ENCODE measurements at places on chromosomes 16 and 17.

GRCh38 chr16:19854543-19854876 lies 30.1 kb downstream of the GPRC5B start:
- DNase-seq = no peak

DNA sequence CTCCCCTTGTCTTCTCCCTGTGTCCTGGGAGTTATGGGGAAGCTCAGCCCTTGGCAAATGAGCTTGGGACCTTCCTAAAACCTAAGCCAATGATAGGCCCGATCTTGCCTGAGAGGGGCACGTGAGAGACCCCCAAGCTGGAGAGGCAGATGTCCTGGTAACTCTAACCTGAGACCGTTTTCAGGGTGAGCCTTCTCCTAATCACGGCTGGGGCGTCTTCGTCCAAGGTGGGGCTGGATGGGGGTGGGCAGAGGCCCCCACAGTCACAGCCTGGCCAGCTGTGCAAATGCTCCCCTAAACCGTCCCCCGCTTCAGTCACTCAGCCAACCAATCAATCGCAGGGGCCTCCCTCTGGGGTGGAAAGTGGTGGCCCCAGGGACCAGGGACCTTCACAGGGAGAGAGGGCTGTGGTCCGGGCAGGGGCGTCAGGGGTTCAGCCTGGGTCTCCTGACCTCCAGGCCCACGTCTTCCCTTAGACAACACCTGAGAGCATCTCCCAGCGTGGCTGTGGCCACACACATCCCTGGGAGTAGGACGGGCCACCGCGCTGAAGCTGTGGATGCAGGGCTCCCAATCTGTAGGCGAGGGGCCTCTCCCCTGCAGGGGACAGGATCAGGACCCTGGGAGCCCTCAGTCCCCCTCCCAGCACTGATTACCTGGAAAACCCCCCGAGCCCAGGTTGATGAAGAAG lies 30.6 kb downstream of the ACTG1 start:
- DNase-seq = no peak

DNA sequence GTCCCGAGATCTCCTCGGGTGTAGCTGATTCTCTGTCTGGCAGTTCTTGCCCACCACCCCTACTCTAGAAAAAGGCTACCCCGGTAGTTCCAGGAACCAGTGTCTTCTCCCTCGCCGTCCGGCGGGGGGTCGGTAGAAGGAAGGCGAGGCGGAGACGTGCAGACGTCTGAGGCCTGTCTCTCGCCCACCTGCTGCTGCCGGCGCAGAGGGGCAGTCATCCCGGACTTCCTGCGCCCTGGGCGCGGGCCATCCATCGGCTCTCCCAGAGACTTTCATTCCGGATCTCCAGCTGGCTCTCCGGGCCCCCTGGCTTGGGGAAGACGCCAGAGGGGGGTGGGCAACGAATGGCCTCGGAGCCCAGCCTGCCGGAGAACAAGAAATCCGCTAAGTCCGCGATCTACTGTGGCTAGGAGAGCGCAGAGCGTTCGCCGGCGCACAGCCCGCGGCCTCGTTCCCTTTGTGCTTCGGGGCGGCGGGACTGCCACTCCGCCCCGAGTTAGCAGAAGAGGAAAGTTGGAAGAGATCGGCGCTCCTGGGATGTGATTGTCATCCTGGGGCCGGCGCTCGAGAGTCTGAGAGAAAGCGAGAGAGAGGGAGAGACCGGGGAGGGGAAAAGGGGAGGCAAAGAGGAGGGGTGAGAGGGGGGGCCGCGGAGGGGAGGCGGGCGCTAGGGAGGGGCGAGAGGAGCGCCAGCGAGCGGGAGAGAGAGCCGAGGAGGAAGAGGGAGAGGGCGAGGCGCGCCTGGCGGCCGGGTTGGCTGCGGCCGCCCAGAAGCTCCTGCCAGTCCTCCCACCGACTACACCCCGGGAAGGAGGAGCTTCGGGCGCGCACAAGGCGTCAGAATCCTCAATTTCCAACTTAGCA lies at the start of gene IRX5:
TSS of gene IRX5 (plus strand) at position 861 of the 864 bp plus-strand sequence. CDS start 334 bp downstream, outside the sequence.
- DNase-seq = no peak

- DNase-seq = no peak
These were observed 33.7 kb upstream of the MFSD6L start for GRCh38 chr17:8832711-8833352.

GRCh38 chr17:50049636-50050035 lies 6.3 kb upstream of the ITGA3 start:
- DNase-seq = no peak

DNA sequence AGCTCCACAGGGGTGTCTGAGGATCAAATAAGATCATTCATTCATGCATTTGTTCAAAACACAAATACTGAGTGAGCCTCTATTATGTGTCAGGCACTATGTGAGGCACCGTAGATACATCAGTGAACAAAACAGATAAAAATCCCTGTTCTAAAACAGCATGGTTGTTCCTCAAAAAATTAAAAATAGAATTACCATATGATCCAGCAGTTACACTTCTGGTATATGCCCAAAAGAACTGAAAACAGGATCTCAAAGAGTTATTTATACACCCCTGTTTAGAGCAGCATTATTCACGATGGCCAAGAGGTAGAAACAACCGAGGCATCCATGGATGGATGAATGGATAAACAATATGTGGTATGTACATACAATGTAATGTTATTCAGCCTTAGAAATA lies 15.4 kb downstream of the PIPOX start:
- no peak for DNase-seq

DNA sequence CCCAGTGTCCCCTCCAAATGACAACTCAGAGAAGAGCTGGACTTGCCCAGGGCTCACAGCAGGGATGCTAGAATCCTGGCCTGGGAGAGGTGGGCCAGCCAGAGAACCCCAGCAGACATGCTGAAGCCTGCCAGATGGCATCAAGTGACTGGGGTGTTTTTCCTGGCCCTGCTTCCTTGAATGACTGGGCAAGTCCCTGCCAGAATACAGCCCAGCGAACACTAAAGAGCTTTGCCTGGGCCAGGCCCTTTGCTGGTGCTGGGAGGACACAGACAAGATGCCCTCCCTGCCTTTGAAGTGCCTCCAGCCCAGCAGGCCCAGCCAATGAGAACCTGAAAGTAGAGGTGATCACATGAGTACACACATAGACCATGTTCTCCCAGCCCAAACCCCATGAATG lies 11.5 kb downstream of the ZNF319 start:
- DNase-seq = no peak

DNA sequence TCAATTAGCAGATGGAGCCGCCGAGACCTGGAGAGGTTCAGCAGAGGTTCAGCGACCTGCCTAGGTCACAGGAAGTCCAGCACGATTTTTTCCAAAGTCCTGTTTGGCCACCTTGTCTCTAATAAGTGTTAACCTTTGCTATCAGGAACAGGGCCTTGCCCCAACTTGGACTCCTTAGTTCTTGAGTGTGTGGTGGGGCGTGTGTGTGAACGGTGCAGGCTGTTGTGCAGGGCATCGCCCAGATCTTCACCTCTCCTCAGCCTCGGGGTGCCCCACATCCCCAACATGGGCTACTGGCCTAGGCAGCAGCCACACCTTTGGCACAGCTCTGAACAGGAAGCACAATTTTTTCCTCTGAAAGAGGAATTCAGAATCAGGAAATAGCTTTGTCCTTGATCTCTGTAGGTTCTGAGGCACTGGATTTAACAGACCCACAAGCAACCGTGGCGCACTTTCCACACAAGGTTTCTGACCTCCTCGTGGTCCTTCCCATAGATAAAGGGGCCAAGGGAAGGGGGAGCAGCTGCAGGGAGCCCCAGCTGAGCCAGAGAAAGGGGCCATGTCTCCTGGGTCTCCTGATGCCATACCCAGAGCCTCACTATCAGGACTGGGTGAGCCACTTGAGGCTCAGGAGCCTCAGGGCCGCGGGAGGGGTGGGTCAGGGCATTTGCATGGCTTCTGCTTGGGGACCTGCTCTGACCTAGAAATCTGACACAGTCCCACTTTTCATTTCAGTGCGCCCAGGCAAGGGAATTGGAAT lies 10.4 kb downstream of the MPRIP start:
- DNase-seq = no peak

GRCh38 chr17:43832976-43833829 lies at the start of gene MPP3:
Gene MPP3 (minus strand): TSS chr17:43833146. CDS start chr17:43831906, 1,240 bp downstream.
- DNase-seq = no peak

GRCh38 chr17:45144199-45145034 lies 3.9 kb upstream of the HEXIM1 start:
- no peak for DNase-seq

DNA sequence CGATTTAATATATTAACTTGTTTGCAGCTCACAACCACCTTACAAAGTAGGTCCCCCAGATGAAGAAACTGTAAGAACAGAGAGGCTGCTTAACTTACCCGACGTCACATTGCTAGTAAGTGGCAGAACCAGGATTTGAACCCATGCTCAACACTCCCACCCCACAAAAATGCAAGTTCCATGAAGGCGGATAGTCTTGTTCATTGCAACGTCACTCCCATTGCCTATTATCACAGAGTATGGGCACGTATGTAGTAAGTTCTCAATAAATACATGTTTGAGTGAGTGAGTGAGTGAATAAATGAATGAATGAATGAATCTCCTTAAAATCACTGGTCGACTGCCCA lies 1.1 kb downstream of the USP31 start:
- DNase-seq = no peak

DNA sequence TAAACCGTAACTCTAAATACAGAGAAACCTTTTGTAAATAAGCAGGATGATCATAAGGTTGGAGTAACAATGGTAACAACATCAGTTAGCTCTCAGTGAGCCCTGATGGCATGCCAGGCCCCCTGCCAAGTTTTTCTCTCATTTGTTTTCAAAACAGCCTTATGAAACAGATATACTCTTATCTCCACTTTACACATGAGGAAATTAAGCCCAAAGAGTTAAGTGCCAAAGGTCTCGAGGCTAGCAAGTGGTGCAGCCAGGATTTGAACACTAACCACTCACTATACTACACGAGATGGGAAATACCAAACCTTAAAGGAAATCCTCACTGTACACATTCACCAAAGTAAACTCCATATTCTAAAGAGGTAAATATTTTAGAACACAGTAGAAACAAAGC lies 15.0 kb downstream of the USP31 start:
- no peak for DNase-seq

GRCh38 chr16:66250686-66251431 lies 115.6 kb upstream of the CDH5 start:
- DNase-seq = no peak

GRCh38 chr17:74201250-74201649 lies 2.2 kb upstream of the RPL38 start:
- DNase-seq = no peak

DNA sequence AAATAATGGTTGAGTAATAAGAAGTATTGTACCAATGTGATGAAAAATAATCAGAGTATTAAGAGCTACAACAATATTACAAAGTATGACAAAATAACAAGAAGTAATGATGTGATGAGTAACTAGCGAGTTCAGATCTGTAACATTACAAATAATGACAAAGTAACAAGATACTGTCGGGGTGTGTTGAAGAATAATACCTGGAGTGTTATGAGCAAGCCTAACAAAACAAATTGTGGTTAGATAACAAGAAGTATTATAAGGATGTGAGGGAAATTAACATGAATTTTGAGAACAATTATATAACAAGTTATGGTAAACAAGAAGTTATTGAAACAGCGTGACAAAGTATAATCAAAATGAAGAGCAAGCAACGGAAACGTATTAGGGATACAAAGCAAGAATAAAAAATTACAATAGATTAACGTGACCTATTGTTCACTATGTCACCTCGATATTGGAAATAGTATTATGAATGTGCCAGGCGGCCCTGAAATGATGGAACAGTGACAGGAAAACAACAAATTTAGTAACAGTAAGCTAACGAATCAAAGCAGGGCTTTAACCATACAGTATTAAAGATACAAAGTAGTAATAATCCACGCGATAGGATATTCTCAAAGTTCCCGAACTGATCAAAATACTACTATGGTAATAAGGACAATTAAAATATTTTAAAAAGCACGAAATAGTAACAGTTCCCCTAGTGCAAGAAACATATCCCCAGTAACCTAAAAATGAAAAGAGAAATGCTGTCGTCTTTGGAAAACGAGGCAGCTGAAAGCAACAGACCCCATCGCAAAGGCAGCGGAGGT lies 1.6 kb downstream of the TBX4 start:
- DNase-seq = no peak

- DNase-seq = no peak
These were observed 2.7 kb upstream of the GIP start for GRCh38 chr17:48970865-48971687.

GRCh38 chr17:20203761-20204263 lies 194.7 kb downstream of the SPECC1 start:
- DNase-seq = no peak

DNA sequence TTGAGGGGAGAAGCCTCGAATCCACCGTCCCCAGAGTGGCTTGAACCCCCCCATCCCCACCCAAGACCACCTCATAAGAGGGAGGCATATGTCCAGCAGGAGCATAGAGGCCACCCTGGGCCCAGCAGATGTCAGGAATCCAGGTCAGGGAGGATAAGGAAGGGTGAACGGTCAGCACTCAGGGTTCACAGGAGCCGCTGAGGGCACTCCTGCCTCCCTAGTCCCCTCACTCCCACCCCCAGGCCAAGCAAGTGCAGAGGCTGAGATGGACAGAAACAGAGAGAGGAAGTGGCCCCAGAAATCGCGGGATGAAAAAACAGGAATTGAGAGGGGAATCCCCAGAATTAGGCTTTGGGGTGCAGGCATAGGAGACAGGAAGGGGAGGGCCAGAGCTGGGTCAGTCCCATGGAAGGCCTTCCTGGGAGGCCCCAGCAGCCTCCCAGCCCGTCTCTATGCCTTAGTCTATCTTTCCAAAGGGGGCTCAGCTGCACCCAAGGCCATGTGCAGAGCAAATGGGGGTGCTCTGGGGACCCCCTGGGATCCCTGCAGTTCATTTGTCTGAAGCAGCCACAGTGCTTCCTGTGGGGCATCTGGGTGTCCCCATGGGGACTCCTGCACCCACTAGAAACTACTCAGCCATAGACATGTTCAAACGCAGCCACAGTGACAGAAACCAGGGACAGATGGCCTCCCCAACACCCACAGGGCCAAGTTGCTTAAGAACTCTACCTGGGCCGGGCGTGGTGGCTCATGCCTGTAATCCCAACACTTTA lies 1.7 kb downstream of the CMTM3 start:
- DNase-seq = no peak

DNA sequence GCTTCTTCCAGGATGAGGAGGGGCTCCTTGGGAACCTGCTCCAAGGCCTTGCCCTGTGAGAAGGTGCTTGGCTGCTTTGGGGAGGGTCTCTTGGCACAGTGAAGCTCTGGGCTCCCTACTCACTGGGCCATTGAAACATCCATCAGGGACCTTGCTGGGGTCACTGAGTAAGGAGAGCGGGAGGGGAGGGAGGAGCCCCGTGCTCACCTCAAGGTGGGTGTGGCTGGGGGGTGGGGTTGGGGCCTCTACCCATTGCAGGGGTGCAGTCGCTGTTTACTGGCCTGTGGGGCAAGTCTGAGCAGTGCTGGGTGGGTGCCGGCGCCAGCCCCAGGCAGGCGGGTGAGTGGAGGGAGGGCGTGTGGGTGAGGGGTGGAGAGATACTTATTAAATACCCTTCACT lies 9.9 kb downstream of the TNS4 start:
- DNase-seq = no peak

- DNase-seq = no peak
These were observed 113.3 kb downstream of the AATF start for GRCh38 chr17:37062021-37062420.

GRCh38 chr17:55625521-55625920 lies 97.1 kb downstream of the TMEM100 start:
- DNase-seq = no peak

GRCh38 chr17:4199818-4200402 lies 56.9 kb downstream of the CYB5D2 start:
- DNase-seq = no peak

Measured in cortex of kidney (tissue), 1 donor.